A549 treated with CORT108297 at 1 μM for 4 hours (cell line): ENCODE measurements at places on chromosomes 2 and 18. TPM values are rescaled to one million over a fixed set of nuclear protein-coding genes. Genes with fewer than 3 reads are reported as not detected.

POTEC gene
- total RNA-seq, result not detected in 5 replicates

EVA1A gene
- 10.7 to 13.6 TPM (median 11.5 TPM) in 5 replicates for total RNA-seq

CROCC2 gene
- total RNA-seq, result not detected in 5 replicates

RAPGEF4 gene
- 0.14 to 0.54 TPM (median 0.20 TPM) in 5 replicates for total RNA-seq

DCDC2C gene
- total RNA-seq, result 0.22 to 0.55 TPM (median 0.52 TPM) in 5 replicates

CHRNA1 gene
- total RNA-seq, result not detected in 5 replicates

WDR75 gene
- 37.8 to 48.8 TPM (median 40.0 TPM) in 5 replicates for total RNA-seq

ZNF892 gene
- 0.17 to 0.60 TPM (median 0.45 TPM) in 5 replicates for total RNA-seq

TTC32 gene
- 11.9 to 13.9 TPM (median 12.9 TPM) in 5 replicates for total RNA-seq

ITGAV gene
- 48.1 to 100 TPM (median 76.1 TPM) in 5 replicates for total RNA-seq

MAL gene
- 0.07 TPM in 1 of 5 replicates, not detected in the others for total RNA-seq

SPEG gene
- 4.3 to 9.5 TPM (median 7.0 TPM) in 5 replicates for total RNA-seq

LYPD6B gene
- total RNA-seq, result 0.12 TPM in 1 of 5 replicates, not detected in the others

CABLES1 gene
- total RNA-seq, result 12.1 to 12.8 TPM (median 12.6 TPM) in 5 replicates

C2orf81 gene
- 2.5 to 4.0 TPM (median 3.3 TPM) in 5 replicates for total RNA-seq

CLEC4F gene
- not detected in 5 replicates for total RNA-seq

GPR55 gene
- not detected in 5 replicates for total RNA-seq

RTN4 gene
- total RNA-seq, result 470 to 522 TPM (median 489 TPM) in 5 replicates

LGALSL gene
- total RNA-seq, result 7.7 to 10.8 TPM (median 8.7 TPM) in 5 replicates

SOX11 gene
- total RNA-seq, result not detected in 5 replicates
